ENCODE measurements at places on chromosomes 4 and X. TPM values are rescaled to one million over a fixed set of nuclear protein-coding genes. Genes with fewer than 3 reads are reported as not detected.

NUDT11 gene
- total RNA-seq: 5.6 TPM

ALAS2 gene
- total RNA-seq: not detected

SLC7A11 gene
- 86.1 TPM for total RNA-seq

GPR119 gene
- not detected for total RNA-seq

ARX gene
- total RNA-seq: not detected

PHEX gene
- total RNA-seq: 0.76 TPM

IL9R gene
- total RNA-seq: not detected

Measured in epithelial cell of umbilical artery (primary cell).